ENCODE measurements at places on chromosomes 12 and 14.
A peak's percentile ranks its signal among the peaks of the same experiment; 100 is the strongest.

- DNase-seq = no peak
These were observed 98.1 kb downstream of the PTPRR start for GRCh38 chr12:70822412-70822811.

DNA sequence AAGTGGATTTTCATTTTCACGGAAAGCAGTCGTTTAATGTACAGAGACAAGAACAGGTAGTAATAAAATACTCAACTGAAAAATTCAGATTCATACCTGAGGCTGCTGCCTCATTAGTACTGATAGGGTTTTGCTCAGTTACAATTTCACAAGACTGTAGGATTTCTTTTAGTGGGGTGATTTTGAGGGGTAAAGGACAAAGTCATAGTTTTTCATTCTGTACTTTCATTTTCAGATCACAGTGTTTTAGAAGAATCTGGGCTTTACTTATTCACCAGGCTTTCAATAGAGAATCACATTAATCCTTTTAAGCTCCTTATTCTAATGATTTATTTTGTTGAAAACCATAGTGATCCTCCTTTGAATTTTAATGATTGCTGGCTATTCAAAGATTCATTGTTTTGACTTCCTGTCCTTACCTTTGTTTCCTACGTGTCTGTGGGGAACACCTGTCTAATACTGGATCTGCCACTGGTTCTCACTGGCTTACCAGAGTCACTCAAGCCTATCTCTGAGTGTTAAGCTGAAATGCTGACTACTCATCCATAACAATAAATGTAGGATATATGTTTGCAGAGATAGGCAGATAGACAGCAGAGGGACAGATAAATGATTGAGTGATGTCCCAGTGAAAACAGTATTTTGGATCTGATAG is 243.8 kb upstream of the NPAS3 start:
- DNase-seq = no peak

DNA sequence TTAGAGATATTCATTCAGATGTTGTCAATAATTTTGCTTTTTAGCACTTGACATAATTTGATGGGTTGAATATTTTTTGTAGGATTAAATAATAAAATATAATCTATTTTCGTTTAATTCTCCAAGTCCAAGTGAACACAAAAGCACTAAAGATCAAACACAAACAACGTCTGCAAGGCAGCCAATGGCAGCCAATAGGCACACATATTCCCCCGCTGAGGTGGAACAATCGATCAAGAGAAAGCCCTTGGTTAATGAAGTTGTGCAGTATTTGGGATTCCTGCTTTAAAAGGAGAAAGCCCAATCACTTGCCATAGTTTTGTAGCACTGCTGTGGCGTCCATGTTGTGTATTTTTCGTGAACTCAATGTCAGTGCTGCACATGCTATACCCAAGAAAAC is 1.5 kb downstream of the DHRS7 start:
- no peak for DNase-seq

DNA sequence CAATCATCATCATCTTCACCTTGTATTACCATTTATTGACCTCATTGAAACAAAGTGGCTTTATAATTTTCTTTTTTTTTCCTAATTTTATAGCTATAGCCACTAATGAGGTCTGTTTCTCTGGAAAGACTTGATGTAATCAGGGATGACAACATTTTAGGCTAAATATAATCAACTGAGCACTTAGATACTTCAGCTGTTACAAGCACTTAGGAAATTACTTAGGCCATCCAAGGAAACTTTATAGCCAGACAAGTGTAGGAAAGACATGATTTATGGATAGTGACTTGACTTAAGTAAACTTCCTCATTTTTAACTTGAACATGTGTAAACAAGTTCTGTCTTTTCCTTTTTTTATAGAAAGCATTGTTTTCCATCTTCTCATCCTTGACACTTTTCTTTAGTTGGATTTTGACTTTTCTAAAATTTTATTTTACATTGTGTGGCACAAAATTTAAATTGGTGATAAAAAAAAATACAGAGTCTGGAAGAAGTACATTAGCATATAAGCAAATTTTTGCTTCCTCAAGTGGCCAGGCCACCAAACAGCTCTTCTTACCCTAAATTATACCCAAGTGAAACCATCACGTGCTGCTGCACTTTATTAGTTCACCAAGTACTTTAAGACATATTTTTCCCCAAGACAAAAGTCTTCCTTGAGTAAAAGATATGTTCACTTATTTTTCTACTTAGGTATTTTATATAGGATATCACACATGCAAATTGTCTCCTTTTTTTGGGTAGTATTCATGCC is 15.1 kb downstream of the CPNE8 start:
- no peak for DNase-seq

DNA sequence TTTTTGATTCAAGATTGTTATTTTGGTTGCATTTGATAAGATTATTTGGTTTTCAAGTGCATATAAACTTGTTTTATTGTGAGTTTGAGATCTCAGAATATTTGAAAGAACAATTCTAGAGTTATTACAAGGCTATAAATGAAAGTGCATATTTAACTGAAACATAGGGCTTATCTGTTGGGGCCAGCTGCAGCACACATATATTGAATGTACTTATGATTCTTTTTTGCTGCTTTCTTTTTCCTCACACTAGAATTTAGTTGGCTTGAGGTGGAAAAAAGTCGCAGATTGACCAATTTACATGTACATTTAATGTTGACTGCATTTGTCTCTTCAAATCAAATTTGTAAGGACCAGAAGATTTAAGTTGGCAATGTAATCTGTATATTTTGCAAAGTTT is 88.0 kb downstream of the PCNX1 start:
- no peak for DNase-seq

GRCh38 chr12:88400302-88400701 is 180.0 kb downstream of the KITLG start:
- DNase-seq = no peak

GRCh38 chr12:58046271-58046670 is 104.9 kb downstream of the ATP23 start:
- DNase-seq = no peak

- DNase-seq = no peak
These were observed 781.7 kb downstream of the TRHDE start for GRCh38 chr12:73053893-73054292.

DNA sequence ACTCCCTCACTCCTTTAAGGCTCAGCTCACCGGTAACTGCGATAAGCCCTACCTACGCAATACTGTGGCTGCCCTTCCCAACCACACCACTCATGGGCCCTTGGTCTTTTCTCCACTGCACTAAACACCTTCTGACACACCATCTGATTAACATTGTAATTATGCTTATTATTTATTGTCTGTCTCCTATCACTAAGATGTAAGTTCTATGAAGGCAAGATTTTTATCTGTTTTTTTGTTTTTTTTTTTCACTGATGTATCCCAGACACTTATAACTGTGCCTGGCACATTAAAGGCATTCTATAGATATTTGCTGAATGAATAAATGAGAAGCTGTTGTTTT is 34.2 kb upstream of the PYGL start:
- no peak for DNase-seq

- DNase-seq = no peak
These were observed 234.2 kb upstream of the FBXO33 start for GRCh38 chr14:39666386-39666785.

- DNase-seq = no peak
These were observed 37.6 kb downstream of the TMEM116 start for GRCh38 chr12:111975161-111975931.

- DNase-seq = no peak
These were observed 124.0 kb upstream of the CPM start for GRCh38 chr12:69056743-69057515.

DNA sequence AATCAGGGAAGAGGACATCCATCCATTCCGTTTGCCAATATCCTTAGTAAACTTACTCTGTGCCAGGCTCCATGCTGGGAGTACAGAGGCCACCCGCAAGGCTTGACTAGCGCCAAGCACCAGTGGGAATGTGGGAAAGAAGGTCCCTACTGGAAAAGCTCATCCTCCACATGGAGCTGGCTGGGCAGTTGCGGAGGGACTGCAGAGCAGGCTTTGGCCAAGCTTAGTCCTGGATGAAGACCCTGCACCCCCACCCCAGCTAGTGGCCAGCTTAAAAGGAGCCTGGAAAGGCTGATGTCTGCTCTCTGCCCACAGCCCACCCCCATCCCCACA is 22.4 kb upstream of the EIF2B2 start:
- DNase-seq = no peak

- no peak for DNase-seq
These were observed 977 bp upstream of the TMEM120B start for GRCh38 chr12:121711361-121712189.

DNA sequence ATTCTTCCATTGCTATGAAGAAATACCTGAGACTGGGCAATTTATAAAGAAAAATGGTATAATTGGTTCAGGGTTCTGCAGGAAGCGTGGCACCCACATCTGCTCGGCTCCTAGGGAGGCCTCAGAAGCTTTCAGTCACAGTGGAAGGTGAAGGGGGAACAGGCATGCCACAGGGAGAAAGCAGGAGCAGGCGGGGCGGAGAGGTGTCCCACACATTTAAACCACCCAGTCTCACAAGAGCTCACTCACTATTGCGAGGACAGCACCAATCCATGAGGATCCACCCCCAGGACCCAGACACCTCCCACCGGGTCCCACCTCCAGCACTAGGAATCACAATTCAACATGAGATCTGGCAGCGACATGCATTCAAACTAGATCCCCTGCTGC is 56.0 kb upstream of the C14orf180 start:
- DNase-seq = no peak

- DNase-seq = no peak
These were observed at the start of gene SYT10 for GRCh38 chr12:33439587-33440011. Gene SYT10, minus strand, starts transcription at chr12:33439819. Its CDS starts 297 bp downstream, at chr12:33439522.

DNA sequence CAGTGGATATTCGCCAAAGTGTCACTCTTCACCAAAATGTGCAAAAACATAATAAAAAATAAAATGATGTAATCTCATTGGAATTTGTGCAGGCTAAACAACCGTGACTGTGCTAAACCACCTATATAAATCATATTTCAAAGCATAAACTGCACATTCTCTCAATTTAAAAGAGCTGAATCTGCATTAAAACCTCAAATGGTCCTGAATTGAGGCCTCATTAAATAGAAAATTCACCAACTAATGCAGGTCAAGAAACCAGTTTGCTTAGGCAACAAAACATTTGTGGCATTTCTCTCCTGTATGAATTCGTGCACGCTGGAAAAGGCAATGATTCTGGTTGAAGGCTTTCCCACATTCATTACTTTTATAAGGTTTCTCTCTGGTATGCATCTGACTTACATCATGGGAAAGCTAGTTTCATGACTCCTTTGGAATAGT is 80.1 kb upstream of the IFNG-AS1 start:
- DNase-seq = no peak

- no peak for DNase-seq
These were observed 330.4 kb downstream of the TRHDE start for GRCh38 chr12:72602581-72602980.

DNA sequence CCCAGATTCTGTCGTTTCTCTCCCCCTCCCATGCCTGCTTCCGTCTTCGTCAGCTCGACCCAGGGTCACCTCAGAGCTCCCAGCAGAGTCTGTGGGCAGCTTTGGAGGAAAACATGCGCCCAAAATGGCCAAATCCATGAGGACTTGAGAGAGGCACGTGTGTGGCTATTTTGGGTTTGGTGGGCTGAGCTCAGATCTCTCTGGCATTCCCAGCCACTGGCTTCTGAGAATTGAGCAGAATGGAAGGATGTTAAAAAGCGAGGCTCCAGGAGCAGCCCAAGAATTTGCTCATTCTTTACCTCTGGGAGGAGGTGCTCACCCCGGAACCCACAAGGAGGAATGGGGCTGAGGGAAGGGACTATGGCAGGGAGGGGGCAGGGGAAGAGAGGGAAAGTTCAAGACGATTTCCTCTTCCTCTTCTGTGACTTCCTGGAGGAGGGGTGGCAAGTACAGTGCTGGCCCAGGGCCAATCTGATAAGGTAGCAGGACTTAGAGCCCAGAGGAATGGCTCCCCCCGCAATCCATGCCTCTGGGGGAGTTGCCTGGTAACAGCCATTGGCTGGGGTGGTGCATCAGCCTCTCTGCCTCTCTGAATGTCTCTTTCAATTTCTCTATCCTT is 20.1 kb downstream of the TSPAN9 start:
- peak; percentile 92 for DNase-seq

- DNase-seq = no peak
These were observed 5.5 kb upstream of the G2E3 start for GRCh38 chr14:30553311-30553989.

DNA sequence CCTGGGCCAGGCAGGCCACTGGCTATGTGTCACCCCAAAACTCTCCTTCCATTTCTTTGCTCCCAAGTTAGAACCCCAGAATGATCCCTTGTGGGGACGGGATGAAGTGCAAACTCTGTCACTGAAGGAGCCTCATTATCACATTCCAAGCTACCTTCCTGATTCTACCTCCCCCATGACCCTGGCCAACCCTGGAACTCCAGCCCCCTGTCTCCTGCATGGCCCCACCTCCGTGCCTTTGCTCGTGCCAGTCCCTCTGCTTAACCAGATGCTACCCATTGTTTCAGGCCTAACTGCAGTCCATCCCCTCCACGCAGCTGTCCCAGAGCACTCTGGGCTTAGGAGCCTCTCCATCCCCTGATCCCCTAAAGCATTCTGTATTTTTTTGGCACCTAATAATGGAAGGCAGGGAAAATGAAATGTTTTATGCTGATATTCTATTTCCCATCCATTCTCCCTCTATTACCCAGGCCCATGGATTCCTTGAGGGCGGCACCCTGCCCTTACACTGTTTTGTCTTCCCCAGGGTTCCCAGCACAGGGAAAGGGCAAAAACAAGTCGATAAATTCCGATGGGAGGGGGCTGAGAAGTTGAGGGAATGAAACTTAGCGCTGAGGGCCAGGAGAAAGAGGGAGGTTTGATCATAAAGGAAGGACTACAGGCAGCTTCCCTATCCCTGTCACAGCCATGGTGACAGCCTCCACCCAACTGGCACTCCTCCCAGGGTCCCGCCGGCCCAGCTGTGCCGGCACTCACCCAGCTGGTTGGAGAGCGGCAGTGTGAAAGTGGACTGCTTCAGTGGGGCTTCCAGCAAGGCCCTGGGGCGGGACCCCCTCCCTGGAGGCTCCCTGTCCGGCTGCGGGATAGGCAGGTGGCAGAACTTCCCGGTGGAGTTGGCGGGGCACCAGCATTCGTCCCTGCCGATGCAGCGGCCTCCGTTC is 58.1 kb downstream of the ISCA2 start:
- peak; percentile 58 for DNase-seq

GRCh38 chr14:97634751-97635150 is 837.6 kb downstream of the VRK1 start:
- DNase-seq = no peak

DNA sequence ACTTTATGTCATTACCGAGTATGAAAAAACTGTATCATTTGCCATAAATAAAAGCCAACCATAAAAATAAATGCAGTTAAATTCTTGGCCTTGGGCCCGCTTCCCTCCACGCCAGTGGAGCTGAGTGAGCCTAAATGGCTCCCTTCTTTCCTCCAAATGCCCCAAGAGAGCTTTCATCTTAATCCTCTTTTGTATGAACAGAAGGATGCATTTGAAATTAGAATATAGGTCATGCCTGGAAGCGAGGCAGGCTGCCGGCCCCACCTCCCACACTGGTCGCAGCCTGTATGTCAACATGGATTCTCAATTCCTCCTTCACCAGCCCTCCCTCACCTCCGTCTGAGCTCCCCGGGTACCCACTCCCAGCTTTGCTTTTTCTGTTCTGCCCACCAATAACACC is 245.7 kb downstream of the SLC15A4 start:
- no peak for DNase-seq

All from tibial artery (tissue), 4 donors.